ENCODE measurements at places on chromosomes 4 and X.

GRCh38 chrX:16347968-16348670, 180.8 kb downstream of the MAGEB17 start:
- DNase-seq, result no peak

DNA sequence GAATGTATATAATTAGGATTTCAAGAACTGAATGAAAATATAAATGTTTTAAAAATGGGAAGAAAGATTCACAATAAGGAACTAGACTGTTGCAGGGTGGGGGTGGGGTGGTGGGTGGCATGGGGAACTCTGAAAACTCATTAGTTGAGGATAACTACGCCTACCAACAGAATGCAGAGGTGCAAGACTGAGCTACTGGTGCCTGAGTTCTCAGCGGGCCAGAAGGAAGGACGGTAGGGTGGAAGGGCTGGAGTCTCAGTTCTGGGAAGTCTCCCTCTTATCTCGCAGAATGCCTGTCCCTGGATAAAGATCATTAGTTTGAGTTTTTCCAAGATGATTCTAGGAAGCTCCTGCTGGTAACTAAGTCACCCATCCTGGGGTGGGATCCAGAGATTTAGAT, 1.3 kb upstream of the SOD3 start:
- DNase-seq, result no peak

DNA sequence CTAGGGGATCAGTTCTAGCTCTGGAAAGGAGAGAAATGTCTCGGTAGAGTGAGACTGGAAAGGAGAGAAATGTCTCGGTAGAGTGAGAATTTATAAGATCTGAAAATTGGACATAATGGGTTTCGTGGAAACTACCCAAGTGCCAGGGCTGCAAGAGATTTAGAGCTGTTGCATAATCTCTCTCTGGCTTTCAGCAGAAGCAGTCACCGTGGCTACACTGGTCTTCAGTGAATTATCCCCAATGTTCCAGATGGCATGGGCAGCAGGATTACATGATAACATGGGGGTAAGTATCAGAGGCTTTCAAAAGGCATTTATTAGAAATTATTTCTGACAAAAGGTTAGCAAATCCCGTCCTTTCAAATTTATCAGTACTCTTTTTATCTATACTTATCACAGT, 435.5 kb downstream of the NKX6-1 start:
- DNase-seq, result no peak

- peak; percentile 68 for DNase-seq
Measured at GRCh38 chrX:18098763-18099162, 121.9 kb downstream of the BEND2 start.

- no peak for DNase-seq
Measured at GRCh38 chr4:74632634-74633033, 161.7 kb downstream of the BTC start.

DNA sequence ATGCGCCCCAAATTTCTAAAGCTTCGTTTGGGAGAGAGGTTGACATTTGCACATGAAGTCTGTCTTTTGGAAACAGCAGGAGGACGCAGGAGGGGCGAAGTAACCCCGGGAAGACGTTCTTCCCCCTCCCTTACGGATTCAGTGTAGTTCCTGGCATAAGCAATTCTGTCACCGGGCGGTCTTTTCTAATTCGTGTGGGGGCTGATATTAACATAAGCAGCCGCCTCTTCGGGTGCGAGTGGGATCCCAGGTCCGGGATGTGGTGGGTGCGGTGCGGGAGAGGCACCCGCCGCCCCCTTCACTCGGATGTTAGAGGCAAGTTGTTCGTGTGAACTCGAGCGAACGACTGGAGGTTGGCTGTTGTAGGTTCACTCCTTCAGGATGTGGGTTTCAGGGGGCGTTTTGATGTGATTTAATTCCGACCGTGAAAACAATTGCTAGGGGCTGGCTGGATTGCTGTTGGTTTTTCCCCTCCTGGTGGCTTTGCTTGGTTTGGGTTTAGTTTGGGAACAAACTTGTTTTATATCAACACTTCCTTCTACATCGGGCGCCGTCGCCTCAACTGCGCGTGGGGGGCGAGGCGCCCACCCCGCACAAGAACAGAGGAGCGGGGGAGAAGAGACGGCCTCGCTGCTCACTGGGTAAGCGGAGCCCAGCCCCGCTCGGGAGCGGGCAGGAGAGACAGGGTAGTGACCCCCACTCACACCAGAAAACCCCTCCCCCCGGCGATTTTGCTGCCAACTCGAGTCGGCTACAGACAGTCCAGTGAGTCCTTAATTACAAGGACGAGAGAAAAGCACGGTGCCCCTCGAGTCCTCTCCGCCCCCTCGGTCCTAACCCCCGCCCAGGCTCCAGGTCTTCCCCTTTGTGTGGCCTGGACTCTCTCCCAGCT, 2.9 kb upstream of the LEF1 start:
- no peak for DNase-seq

DNA sequence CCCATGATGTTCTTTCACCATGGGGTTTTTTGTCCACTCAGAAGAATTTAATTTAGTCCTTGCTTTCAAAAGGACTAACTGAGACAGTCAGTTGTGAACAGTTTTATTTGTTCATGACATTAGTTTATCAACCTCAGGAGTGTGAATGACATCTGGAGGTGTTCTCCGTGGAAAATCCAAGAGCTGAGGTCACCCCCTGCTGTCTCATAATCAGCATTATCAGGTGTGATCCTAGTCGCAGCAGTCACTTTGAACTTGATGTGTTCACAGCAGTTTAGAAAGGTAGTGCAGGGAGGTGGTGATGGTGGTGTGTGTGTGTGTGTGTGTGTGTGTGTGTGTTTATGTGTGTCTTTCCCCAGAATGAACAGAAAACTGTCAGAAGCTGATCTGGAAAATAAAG, 1760.8 kb upstream of the PCDH10 start:
- no peak for DNase-seq

- no peak for DNase-seq
Measured at GRCh38 chr4:32847461-32847860, 2127.3 kb downstream of the PCDH7 start.

DNA sequence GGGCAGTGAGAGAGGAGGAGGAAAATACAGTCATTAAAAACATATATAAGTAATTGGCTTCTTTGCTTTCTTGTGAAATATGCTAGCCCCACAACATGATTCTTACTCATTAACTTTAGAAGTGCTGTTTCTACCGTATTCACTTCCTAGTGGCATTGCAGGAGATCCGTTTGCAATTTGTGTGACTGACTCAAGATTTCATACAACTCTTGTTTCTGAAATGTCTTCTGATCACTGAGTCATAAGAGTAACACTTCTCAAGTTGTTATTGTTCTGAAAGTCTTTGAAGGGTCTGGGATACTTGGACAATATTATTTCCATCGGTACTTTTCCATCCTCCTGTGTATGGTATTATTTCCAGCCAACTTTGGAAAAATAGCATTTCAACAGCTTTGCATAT, 310.8 kb downstream of the PACRGL start:
- DNase-seq, result no peak

DNA sequence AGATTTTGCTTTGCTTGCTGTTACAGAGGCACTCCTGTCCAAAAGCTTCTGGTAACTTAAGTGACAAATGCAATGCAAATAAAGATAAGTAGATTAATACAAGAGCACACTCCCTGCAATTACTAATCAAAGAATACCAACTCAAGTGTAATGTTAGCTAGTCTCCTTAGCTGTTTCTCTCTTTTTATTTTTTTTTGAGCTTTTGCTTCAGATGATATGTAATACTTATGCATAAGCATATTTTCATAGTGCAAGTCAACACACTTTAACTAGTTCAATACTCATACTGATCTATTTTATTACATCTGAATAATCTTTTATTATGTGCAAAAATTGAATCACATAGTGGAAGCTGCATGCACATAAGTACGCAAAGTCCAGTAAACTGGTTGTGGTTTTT, 2.7 kb downstream of the SLC7A11 start:
- DNase-seq, result no peak

DNA sequence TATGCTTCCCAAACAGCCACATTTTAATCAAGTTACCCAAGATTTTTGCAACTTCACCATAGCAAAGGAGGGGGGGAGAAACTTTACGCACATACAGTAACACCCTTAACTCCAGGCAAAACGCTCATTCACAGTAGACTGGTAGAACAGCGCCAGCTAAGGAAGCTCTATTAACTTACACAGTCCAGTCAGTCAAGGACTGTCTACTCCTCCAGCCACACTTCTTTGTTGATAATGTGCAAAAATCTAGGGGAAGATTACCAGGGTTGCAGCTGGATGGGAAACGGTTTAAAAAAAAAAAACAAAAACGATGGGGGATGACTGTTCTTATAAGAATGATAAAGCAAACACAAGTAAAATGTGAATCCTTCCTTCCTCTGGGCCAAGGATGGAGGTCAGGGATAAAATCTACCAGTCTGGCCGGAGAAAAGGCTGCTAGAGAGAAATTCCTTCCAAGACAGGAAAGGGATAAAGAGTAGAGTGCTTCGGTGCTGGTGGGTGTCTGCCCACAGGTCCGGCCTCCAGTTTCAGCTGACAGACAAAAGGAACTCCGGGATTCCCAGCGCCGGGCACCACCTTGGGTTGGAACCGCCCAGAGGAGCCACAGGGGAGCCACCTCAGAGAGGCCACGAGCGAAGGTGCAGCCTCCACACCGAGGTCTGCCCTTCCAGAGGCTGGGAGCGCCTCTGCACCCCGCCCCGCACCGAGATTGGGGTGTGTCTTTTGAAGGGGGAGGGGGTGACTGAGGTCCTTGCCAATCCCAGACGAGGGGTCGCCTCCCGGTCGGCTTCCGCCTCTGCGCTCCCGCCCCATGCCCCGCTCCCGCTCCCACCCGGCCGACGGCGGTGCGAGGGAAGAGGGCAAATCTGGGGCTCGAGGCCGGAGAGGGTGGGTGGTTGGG, 811 bp downstream of the ANKRD50 start:
- peak; percentile 66 for DNase-seq

GRCh38 chrX:77917294-77917933, 6.9 kb downstream of the ATP7A start:
- DNase-seq, result no peak

- no peak for DNase-seq
Measured at GRCh38 chr4:104930298-104930697, 216.4 kb upstream of the TET2 start.

GRCh38 chrX:65528293-65528692, 6.3 kb downstream of the LAS1L start:
- DNase-seq, result no peak

DNA sequence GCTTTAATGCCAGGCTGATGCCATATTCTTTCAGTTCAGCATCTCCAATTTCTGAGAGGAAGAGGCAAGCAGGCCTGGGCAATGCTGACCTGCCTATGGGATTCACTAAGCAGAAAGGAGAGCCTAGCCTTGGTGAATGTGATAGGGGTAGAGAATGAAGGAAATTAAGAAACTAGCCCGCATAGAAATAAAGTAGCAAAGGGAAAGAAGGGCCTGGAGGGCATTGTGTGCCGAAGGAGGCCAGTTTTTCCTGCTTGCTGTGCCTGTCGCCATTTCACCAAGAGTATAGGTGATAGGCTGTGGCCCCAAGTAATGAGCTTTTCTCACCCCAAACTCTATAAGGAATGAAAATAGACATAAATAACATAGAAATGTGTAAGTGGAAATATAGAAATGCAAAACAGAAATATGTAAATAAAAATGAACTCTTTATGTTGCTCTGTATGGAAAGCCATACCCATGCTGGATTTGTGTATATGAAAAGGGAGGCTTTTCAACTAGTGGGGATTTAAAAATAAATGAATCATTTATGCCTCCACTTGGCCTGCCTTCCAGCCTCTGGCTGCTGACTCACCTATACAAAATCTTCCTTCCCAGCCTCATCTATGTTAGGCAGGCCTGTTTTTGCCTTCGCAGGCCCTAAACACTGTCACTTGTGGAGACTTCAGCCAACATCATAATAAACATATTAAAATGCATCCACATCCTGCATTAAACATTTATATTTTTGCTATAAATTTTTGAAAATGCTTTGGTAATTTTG, 5.1 kb upstream of the OCRL start:
- no peak for DNase-seq

DNA sequence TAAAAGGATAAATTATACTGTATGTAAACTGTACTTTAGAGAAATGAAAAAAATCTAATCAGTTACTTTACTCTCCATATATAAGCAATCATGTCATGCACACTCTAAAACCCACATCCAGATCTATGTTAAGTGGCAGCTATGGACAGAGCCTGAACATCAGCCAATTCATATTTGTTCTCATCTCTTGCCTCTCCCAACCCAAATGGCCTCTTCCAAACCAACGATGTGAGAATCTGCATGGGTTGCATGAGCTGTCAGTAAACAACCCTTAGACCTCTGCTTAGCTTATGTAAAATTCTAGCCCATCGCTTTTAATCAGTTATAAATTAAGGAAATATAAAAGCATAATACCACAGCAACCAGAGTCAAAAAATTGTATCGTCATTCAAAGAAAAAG, 288.7 kb upstream of the INTU start:
- DNase-seq, result no peak

Data from Right ventricle myocardium inferior (tissue), 1 donor.